Activated CD4-positive, alpha-beta T cell treated with anti-CD3 and anti-CD28 coated beads for 36 hours (primary cell): ENCODE measurements at places on chromosomes 6 and 20. TPM values are rescaled to one million over a fixed set of nuclear protein-coding genes. Genes with fewer than 3 reads are reported as not detected.

DNA sequence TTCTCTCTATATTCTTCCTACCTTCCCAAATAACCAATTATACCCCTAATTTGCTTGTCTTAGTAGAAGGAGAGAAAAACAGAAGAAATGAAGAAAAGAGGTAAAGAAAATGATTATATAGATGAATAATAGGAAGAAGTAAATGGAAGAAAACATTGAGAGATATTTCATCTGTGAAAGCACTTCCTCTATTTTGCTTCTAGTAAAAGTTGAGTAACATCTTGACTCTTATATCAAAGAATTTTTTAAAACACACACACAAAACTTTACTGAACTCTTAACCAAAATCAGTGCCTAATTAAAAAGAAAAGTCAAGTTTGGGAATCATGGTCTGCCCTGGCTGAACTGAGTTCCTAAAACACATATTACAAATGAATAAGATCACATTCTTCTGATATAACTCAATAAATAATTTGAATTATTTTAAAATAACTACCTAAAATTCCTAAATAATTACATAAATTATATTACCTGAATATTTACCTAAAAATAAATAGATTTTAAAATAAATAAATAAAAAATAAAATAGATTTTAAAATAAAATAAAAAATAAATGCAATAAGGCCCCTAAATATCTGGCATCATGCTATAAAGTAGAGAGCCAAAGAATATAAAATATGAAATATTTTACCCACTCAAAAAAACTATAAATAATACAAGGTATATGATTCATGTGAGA lies 8.8 kb downstream of the SLC17A2 start:
- no peak for DNase-seq

DNA sequence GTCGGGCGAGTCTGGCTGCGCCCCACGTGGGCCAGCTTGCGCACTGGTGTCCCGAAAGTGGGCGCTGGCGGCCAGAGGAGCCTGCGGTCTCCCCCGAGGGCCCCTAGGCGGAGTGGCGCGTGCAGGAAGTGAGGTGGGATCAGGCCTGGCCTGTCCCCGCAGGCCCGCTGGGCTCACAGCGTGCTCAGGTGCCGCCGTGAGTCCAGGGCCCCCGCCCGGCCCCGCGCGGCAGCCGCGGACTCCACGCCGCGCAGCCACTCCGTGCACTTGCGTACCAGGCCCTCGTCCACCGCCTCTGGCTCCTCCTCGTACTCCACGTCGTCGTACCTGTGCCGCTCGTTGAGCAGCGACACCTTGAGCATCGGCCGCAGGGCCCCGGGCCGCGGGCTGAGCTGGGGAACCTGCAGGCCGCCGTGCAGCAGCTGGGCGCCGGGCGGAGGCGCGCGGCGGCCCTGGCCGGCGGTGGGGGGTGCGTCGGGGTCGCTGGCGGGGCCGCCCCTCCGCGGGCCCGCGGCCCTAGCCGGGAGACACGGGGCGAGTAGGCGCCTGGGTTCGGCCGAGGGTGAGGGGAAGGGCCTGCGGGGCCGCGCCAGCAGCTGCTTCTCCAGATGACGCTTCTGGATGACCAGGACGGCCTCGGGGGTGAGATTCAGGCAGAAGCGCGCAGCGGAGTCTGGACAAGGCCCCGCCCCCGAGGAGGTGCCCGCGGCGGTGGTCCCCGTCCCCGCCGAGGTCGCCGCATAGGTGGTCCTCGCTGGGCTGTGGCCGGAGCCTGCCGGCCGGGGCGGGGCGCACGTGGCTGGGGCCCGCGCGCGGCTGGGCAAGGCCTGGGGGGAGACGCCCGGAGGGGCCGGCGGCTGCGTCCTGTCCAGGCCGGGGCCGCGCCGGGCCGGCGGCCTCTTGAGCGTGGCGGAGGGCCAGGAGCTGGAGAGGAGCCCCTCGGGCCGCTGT lies 835 bp downstream of the PRR18 start:
- DNase-seq: peak; percentile 37

- peak; percentile 55 for DNase-seq
These were observed 12.3 kb downstream of the TGM2 start for GRCh38 chr20:38152621-38153221.

TFAP2D gene
- total RNA-seq: not detected

DNA sequence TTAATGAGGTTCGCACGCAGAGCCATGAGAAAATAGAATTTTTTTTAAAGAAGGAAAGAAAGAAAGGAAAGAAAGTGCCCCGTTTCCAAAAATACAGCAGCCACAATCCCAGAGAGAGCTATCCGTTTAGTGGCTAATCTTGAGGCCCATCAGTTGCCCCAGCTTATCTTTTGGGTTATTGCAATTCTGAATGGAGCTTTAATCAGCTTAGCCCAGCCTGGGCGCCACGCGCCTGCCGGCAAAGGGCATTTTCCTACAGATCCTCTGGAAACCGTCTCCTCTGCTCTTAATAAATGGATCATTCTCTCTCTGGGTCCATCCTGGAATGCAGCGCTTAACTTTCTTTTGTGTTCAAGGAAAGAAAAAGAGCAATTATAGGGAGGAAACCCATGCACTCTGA lies 413.3 kb downstream of the MAFB start:
- no peak for DNase-seq

DNA sequence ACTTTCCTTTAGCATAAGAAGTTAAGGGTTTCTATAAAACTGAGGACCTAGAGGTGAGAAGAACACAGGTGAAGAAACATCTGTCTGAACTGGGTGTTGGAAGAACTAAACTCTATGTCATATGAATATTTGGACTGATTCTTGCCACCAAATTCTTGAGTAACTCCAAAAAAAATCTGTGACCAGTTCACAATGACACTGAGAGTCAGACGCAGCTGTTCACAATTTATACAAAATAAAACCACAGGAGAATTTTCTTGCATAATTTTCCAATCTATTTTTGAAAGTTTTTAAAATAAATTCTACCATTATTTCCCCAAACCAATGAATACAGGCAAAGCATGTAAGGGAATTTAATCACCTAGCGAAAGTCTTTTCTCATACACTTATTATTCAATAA lies 148.1 kb upstream of the TCF21 start:
- DNase-seq: no peak

GRCh38 chr6:33914645-33915044 lies 110.8 kb upstream of the MLN start:
- peak; percentile 65 for DNase-seq

DNA sequence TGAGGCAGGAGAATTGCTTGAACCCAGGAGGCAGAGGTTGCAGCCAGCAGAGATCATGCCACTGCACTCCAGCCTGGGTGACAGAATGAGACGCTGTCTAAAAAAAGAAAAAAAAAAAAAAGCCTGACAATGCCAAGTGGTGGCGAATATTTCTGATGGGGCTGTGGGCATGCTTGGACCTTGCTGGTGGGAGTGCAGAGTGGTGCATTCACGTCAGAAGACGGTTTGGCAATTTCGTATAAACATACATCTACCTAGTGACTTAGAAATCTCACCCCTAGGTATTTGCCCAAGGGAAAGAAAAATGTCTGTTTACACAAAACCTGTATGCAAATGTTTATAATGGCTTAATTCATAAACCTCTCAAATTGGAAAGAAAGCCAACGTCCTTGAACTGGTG lies 33.6 kb downstream of the CTCFL start:
- no peak for DNase-seq

GRCh38 chr6:7939864-7940228 lies 29.3 kb upstream of the TXNDC5 start:
- DNase-seq: no peak

DNA sequence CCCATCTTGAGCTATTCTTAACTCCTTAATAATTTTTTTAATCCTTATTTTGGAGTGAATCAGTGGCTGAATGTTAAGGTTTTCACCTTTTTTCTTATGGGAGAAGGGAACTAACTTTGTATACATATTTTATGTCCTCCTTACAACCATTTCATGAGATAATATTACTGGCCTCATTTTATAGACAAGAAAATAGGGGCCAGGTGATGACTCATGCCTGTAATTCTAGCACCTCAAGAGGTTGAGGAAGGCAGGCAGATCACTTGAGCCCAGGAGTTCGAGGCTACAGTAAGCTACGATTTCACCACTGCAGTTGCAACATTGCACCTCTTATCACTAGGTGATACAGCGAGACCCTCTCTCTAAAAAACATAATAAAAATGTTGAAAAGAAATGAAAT lies 128.7 kb downstream of the TMEM242 start:
- no peak for DNase-seq

KIAA1755 gene
- total RNA-seq: not detected

MCHR2 gene
- total RNA-seq: not detected

DNA sequence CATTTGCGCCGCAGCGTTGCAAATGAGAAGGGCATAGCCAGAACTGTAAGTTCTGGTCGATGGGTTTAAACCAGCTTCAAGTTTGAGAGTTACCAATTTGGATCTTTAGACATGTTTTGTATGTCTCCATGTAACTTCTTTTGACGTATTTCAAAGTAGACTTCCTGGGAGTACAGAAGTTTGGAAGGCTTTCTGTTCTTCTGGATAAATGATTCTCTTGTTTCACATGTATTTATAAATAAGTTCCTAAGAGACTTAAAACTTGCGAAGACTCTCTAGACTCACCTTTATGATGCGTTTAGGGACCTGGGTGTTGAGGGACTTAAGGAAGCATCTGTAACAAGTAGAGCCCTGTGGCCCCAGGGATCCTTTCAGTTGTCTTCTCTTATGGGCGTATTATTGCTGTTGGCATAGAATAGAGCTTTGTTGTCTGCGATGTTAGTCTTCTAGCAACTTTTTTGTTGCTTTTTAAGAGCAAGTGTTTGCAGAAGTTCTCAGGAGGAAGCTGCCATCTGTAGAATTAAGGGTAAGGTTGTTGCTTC lies 1.3 kb downstream of the CDYL start:
- peak; percentile 29 for DNase-seq

DNA sequence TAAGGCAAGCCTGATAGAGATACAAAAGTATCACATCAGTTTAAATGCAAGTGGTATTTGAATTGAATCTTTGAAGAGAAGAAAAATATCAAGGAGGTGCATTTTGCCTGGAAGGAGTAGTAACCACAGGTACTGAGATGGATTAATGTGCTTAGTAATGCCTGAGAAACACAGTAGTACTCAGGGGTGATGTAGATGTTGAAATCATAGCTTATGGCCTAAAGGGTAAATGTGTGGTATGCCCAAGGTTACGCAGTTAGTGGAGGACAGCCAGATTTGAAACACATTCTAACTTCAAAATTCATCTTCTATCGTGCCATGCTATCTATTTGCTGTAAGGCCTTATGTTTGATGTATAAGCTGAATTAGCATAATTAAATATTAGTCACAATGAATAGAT lies 55.9 kb downstream of the STXBP5 start:
- DNase-seq: no peak

GRCh38 chr20:18663932-18664331 lies 76.1 kb downstream of the DTD1 start:
- no peak for DNase-seq

- DNase-seq: no peak
These were observed 287.1 kb downstream of the BTBD9 start for GRCh38 chr6:38352636-38353035.

OVOL2 gene
- not detected for total RNA-seq

- DNase-seq: no peak
These were observed 41.1 kb upstream of the SLCO4A1 start for GRCh38 chr20:62601172-62601571.

- peak; percentile 68 for DNase-seq
These were observed 683 bp upstream of the C20orf204 start for GRCh38 chr20:64035066-64035932.

DNA sequence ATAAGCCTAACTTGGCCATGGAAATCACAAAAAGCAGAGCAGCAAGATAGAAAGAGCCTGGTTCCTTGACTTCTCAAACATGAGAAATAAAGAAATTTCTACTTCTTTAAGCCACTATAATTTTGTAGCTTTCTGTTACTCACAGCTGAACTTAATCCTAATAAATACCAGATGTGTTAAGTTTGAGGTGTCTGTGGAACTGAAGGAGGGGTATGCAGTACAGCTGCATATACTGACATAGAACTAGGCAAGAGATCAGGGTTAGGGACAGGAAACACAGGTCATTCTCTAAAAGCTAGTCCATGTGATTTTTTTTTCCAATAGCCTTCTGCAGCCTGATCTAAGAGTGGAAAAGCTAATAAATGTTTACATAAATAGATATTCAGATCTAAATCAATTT lies 123.9 kb downstream of the COL12A1 start:
- no peak for DNase-seq

DNA sequence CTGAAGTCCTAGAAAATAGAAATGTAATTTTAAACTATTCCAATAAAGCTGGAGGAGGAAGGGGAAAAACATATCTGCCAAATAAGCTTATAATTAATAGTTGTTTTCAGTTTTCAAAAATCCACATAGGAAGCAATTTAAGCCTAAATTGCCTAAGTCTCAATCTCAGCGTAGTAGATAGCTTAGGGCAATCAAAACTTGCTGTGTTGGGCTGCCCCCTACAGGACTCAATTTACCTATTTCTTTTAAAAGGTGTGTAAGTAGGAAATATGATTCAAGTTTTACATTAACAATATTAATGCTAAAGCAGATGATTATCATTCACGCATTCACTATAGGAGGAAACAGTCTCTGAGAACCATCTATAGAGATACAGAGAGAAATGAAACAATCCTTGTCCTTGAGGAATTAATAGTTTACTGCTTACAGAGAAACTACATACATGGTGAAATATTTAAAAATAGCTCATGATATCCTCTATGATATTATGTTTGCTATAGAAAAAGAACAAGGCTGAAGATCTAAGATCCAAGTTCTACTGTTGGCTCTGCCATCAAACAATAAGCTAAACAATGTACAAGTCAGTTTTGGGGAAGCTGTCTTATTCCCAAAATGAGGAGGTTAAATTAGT lies 102.1 kb downstream of the ATG5 start:
- DNase-seq: peak; percentile 83

LY6G6C gene
- total RNA-seq: not detected

DNA sequence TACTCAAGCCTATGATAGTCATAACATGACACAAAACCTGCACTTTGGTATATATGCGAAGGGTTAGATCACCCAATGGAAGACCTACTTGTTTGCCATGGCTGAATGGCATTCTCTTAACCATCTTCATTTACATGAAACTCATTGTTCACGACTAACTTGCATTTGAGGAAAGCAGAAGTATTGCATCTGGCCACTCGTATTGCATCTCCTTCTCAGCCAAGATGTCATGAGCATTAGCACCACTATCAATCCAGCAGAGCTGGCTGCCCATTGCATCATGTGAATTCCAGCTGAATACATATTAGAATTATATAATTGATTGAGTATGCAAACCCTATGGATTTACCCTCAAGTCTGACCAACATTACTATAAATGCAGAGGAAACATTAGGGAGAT lies 390.2 kb downstream of the LAMA2 start:
- DNase-seq: no peak

DNA sequence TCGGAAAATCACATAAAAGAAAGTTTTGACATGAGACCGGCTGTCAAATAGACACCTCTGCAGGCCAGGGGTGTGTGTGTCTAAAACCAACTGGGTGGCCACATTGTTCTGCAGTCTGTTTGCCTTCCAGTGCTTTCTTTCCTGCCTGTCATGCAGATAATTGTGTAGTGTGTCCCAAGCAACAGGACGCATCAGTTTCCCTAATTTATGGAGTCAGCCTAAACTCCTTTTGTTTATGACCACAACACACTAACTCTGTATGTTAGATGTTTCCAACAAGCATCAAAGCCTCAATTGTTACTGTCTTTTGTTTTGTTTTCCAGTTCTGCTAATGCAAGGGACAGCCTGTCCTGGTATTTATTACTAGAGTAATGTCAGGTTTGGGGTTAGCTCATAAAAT lies 205.7 kb downstream of the ATXN1 start:
- no peak for DNase-seq
